NCI-H524 (cell line): ENCODE measurements at places on chromosomes 4 and X.

- no peak for DNase-seq
Measured at GRCh38 chrX:38991656-38992440, 190.6 kb downstream of the MID1IP1 start.

GRCh38 chr4:140793291-140793690 lies 37.1 kb upstream of the TBC1D9 start:
- peak; percentile 31 for DNase-seq

GRCh38 chr4:146478009-146478408 lies 43.7 kb downstream of the SLC10A7 start:
- DNase-seq, result peak; percentile 86

- no peak for DNase-seq
Measured at GRCh38 chr4:187307131-187307530, 583.5 kb upstream of the FAT1 start.

DNA sequence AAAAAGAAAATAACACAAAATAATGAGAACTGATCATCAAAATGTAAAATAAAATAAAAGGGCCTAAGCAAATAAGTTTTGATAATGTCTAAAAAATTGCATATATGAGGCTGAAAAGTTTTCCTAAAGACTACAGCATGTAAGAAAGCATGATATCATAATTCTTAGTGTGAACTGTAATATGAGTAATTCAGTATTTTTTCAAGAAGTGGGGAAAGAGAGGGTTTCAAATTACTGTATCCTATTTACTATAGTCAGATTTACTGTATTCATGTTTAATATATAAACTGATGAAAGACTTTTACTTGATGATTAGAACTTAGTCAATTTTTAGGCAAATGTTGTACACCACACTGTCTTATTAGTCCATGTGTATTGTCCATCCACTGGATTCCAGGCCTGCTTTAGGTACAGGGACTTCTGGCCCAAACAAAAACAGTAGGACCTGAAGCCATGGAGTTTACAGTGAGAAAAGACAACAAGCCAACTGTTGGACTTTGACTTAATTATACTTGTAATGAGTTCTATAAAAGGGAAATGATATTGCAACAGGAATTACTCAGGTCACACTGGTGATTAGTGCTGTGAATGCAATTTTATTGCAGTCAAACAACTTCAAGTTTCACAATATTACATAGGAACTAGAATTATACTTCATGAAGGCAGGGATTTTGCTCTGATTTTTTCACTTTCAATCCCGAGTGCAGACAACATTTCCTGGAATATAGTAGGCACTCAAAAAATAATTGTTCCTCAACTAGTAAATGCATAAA lies 517.7 kb upstream of the GALNT7 start:
- peak; percentile 5 for DNase-seq

DNA sequence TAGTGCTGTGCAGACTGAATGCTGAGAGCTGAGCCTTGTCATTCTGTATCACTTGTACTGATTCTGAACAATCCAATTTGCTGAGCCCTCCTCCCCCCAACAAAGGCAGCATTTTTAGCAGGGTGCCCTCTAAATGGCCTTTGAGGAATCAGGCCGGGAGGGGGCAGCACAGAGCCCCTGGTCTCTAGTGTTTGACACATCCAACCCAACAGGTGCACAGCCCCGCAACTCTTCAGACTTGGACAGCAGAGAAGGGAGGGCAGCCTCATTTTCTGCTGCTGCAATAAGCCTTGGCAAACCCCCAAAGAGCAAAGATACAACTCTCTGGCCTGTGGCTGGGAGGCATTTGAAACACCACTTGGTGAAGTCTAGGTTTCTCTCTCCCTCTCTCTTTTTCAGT lies 3.4 kb downstream of the ATP1B4 start:
- peak; percentile 77 for DNase-seq

- no peak for DNase-seq
Measured at GRCh38 chrX:136189222-136189621, 41.9 kb downstream of the FHL1 start.

DNA sequence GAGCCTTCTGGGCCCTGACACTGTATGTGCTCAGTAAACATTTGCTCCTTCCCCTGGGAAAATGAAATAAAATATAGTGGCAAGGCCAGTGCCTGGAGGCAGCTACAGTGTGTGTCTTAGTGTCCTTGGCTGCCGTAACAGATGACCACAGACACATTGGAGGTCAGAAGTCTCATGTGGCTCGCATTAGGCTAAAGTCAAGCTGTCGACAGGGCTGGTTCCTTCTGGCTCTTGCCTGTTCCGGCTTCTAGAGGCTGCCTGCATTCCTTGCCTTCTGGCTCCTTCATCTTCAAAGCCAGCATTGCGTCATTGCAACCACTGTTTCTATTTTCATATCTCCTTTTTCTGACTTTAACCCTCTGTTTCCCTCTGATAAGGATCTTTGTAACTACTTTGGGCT lies 83.6 kb upstream of the STX18 start:
- no peak for DNase-seq
